Naive thymus-derived CD8-positive, alpha-beta T cell (primary cell): ENCODE measurements at places on chromosomes 1 and 21. TPM values are rescaled to one million over a fixed set of nuclear protein-coding genes. Genes with fewer than 3 reads are reported as not detected.

DNA sequence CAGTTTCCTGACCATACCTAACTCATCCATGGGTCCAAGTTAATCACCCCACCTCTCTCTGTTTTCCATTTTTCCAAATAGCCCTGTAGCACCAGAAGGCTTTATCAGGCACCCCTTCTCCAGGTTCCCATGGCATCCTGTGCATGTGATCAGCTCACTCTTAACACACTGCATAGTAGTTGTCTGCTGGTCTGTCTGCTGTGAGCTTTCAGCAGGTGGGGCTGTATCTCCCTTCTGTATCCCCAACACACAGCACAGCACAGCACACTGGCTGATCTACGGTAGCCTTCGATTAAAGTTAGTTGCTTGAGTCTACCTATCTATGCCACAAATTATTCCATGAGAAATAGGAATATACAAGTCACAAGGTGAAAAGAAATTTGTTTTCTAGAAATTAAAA lies 54.3 kb upstream of the C1orf198 start:
- no peak for DNase-seq
- H3K36me3 ChIP-seq, result no peaks in the 10 kb centered on the region
- peaks cover 6% of the 10 kb centered on the region for H3K4me1 ChIP-seq
- H3K27me3 ChIP-seq, result no peaks in the 10 kb centered on the region

DNA sequence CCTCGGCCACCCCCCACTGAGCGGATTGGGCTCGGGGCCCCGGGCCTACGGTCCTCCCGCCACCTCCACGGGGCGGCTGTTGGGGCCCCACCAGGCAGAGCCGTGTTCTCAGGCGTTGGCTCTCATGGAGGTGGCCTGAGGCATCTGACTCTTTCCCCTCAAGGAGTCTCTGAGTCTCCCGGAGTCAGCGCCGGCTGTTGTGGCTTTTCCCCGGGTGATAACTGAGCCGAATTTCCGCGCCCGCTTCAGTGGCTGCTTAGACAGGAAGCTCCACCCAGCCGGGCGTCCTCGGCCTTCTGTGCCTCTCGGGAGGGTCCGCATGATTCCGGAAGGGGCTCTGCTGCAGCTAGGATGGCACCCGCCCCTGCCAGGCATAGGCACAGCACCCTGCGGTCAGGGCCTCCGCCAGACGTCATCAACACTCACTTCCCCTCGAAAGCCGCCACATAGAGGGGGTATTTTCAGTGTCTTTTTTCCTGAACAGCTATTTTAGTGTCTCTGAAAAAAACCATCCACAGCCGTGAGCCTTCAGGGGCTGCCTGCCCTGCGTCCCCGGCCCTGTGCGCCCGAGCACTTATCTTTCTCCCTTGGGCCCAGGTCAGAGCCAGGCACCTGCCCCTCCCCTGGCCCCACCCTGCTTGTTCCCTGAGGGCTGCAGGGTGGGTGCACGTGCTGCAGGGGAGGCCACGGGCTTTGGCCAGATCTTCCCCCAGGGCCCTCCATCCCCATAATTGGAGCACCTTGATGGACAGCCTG lies 72.9 kb downstream of the SKI start:
- peak overlapping the region; percentile 94 for H3K27ac ChIP-seq
- H3K4me3 ChIP-seq, result peak overlapping the region; percentile 85
- no peaks in the 10 kb centered on the region for H3K36me3 ChIP-seq

DNA sequence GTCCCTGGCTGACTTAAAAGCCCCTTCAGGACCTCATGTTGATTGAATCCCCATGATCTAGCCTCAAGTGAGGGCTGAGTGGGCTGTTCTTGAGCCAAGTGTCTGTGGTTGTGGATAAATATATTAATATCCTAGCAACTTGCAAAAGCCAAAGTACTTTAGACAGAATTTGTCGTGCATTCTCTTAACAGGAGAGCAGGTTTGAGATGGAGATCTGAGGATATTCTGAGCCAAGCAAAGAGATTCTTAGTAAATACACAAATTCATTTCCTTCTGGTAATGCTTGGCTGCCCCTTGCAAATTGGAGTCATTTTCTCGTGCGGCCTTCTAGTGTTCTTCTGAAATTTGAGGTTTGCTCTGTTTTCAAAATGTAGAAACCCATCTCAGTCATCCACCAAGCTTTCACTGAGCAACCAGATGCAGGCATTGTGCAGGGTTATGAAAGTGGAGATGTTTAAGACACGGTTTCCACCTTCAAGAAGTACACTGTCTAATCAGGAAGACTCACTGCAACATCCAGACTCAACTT lies 242.1 kb upstream of the JUN start:
- no peak for DNase-seq
- no peak overlapping the region for H3K4me3 ChIP-seq
- no peaks in the 10 kb centered on the region for H3K36me3 ChIP-seq

GRCh38 chr1:21852282-21853130 lies 40.4 kb downstream of the LDLRAD2 start:
- H3K27ac ChIP-seq, result no peak overlapping the region
- no peaks in the 10 kb centered on the region for H3K4me1 ChIP-seq
- no peaks in the 10 kb centered on the region for H3K36me3 ChIP-seq

DNA sequence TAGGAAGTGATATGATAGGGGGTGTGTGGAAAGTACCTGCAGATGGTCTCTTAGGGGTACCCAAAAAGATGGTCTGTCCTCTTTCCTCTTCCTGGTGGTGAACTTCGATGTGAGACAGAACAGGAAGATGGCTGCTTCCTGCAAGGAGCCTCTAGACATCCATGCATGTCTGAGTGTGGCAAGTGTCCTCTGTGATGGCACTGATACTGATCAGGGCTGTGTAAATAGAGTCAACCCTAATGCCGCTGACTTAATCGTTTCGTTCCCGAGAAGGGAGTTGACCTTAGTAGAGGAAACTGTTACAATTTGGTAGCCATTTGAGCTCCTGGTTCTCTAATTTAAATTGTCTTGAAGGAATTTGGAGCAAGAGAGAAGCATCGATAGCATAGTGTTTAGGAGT lies 168.6 kb downstream of the VPS13D start:
- H3K27me3 ChIP-seq, result no peaks in the 10 kb centered on the region
- peaks cover 32% of the 10 kb centered on the region for H3K36me3 ChIP-seq
- DNase-seq, result no peak
- no peak overlapping the region for H3K27ac ChIP-seq

Gene OR2T11
- not detected for total RNA-seq

Gene DCST2
- 1.1 TPM for total RNA-seq
